ENCODE measurements at places on chromosomes 4 and X. TPM values are rescaled to one million over a fixed set of nuclear protein-coding genes. Genes with fewer than 3 reads are reported as not detected.

DNA sequence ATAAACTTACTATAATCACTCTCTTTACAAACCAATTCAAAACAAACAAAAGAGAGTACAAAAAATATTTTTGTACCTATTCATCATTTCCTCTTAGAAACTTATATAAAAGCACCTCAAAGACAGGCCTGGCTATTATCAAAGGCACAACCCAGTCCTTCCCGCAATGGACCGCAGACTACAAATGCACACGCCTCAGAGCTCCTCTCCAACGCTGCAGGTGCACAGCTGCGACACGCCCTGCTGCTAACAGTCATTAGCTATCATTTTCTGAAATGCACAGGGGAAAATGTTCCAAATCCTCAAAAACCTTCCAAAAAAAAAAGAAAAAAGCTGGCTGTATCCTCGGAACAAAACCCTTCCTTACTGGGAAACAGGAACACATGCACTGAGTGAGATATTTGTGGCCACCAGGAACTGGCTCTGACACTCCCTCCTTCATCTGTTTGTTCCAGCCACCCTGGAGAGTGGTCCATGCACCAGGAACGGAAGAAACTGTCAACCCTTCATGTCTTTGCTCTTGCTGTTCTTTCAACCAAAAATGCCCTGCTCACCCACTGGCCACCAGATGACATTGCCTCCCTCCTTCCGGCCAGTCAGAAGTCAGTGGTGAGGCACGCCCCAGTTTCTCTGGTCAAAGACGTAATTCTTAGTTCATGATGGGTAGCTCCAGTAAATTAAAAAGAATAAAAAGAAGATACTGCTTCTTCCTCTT lies 16.7 kb downstream of the IRF2 start:
- no peak for DNase-seq

DNA sequence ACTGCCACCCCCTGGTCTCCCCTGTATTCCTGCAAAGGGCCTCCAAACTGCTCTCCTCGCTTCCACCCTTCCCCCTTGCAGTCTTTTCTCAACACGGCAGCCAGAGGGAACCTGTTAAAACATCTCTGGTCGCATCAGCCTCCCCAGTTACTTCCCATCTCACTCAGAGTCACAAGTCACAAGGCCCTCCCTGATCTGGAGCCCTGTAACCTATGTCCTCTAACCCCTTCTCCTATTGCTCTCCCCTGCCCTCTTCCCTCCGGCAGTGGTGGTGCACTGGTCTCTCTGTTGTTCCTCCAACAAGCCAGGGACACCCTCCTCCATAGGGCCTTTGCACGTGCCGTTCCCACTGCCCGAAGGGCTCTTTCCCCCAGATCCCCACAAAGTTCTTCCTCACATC lies 73.2 kb downstream of the SH3KBP1 start:
- DNase-seq = no peak

DNA sequence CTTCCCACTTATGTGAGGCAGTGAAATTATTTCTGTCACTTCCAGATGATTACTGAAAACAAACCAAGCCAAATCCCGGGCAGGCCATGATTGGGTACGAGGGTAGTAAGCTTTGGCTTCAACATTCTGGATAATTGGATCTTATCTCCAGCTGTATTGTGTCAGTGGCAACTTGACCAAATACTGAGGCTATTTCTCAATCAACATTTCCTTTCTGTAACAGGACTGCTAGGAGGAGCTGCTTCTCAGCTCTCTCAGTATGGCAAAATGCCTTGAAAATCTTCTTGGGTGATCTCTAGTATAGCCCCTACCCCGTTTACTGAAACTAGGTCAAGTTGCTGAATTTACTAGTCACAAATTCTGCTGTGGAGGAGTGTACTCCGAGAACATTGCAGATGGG lies 169.3 kb upstream of the FRMPD4 start:
- DNase-seq = no peak

DNA sequence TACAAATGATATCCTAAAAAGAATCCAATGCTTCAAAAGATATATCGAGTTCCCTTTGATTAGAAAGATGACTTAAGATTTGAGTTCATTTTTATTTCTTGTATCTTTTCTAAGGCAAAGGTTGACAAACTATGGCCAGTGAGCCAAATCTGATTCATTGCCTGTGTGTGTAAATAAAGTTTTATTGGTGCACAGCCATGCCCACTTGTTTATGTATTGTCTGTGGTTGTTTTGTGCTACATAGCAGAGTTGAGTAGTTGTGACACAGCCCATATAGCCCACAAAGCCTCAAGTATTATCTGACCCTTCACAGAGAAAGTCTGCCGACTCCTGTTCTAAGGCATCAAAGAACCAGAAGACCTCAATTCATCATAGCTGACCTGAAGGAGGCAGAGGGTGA lies 32.2 kb upstream of the EIF1AX start:
- no peak for DNase-seq

DCAF8L2 gene
- not detected for total RNA-seq

NDNF gene
- not detected for total RNA-seq

KIF4A gene
- 18.8 TPM for total RNA-seq

DNA sequence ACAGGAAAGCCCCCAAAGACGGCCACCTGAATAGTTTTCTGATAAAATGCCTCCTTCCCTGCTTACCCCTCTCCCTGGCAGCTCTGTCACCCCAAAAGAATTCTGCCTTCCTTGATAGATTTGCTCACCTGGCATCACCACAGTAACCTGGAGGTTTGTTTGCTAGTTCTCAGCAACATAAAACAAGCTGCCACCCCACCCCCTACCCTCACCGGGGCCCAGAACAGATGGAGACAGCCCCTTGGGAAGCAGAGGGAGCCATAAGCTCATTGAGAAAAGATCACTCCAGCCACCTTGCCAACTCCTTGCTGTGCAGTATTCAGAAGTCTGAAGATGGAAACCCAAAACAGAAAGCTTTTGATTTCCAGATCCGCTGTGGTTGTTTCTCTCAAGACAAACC lies 108.6 kb downstream of the DHX15 start:
- no peak for DNase-seq
